SK-N-SH (cell line): ENCODE measurements at places on chromosomes 2 and 18.
A peak's percentile ranks its signal among the peaks of the same experiment; 100 is the strongest.

DNA sequence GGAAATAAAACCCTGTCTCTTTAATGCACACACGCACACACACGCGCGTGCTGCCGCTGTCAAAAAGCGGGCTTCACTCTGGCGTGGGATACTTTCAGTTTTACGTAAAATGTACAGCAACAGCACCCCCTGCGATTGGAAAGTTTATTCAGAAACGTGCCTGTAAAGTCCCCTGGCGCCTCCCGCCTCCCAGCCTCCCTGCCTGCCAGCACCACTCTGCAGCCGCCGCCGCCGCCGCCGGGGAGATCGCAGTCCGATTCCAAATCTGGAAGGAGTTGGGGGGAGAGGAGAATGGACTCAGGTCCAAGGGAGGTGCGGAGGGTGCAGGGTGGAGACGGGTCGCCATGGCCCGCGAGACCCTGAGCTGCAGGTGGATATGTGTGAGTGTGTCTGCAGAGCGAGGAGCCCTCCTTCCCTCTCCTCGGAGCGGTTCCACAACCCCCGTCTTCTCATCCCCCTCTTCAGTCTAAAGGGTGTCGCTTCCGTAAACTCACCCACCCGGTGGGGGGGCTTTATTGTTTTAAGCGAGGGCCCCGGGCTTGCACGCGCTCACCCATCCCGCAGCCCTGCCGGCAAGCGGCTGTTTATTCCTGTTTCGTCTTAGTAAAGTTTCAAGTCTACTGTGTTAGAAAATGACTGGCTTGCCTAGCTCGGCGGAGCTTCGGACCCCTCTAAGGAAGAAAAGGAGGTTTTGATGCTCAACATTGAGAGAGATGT, 1.8 kb upstream of the BCL11A start:
- peak; percentile 73 for DNase-seq
- H3K4me1 ChIP-seq: peaks cover 29% of the 10 kb centered on the region; the same call in 1 of the 2 replicates
- H3K27me3 ChIP-seq: peaks cover 37% of the 10 kb centered on the region
- peak overlapping the region; percentile 46; the same call in 1 of the 2 replicates for H3K27ac ChIP-seq

GRCh38 chr2:60675301-60675700, 80.8 kb upstream of the PAPOLG start:
- H3K27ac ChIP-seq: no peak overlapping the region
- no peaks in the 10 kb centered on the region for H3K36me3 ChIP-seq
- peak; percentile 16 for DNase-seq
- no peaks in the 10 kb centered on the region; the same call in 1 of the 2 replicates for H3K4me1 ChIP-seq
- H3K27me3 ChIP-seq: no peaks in the 10 kb centered on the region; the same call in 1 of the 2 replicates

DNA sequence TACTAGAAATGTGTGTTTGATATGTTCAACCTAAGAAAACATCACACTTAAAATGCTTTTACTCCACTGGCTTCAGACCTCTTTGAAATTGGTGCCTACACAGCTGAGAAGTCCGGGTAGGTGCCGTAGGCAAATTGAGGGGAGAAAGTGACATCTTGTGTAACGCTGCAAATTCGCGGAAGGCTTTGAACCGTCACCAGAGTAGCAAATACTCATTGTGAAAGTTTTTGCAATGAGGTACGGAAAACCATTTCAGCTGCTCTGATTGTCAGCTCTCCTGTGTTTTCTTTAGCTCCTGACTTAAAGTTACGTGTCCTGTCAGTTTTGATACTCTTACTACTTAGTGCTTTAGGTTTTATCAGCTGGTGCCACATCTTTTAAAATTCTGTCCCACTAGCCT, 224.5 kb downstream of the FAM210A start:
- H3K27ac ChIP-seq: 0 out of 2 replicates have a peak overlapping the region, but pooled peaks have one; percentile 7
- H3K36me3 ChIP-seq: no peaks in the 10 kb centered on the region
- no peak overlapping the region for H3K4me3 ChIP-seq

DNA sequence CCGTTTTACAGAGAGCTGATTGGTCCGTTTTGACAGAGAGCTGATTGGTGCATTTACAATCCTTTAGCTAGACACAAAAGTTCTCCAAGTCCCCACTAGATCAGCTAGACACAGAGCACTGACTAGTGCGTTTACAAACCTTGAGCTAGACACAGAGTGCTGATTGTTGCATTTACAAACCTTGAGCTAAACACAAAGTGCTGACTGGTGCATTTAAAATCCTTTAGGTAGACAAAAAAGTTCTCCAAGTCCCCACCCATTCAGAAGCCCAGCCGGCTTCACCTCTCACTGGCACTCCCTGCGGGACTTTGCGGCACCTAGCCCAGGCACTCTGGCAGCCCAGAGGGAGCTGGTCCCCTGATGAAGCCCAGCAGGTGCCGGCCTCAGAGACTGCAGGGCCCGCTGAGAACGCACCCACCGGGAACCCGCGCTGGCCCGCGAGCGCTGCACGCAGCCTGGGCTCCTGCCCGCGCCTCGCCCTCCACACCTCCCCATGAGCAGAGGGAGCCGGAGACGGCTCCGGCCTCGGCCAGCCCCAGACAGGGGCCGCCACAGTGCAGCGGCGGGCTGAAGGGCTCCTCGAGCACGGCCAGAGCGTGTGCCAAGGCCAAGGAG, 508.1 kb upstream of the CHAC2 start:
- H3K27me3 ChIP-seq: no peaks in the 10 kb centered on the region; the same call in 1 of the 2 replicates
- H3K4me1 ChIP-seq: no peaks in the 10 kb centered on the region

- H3K27ac ChIP-seq: no peak overlapping the region
- H3K4me1 ChIP-seq: no peaks in the 10 kb centered on the region
- H3K27me3 ChIP-seq: no peaks in the 10 kb centered on the region
Measured at GRCh38 chr18:66708646-66709045, 104.8 kb upstream of the CDH19 start.

GRCh38 chr18:44324361-44324760, 356.3 kb upstream of the SETBP1 start:
- no peaks in the 10 kb centered on the region for H3K36me3 ChIP-seq
- no peak overlapping the region for H3K27ac ChIP-seq
- H3K4me3 ChIP-seq: no peak overlapping the region
- no peak for DNase-seq
- H3K4me1 ChIP-seq: peaks cover 6% of the 10 kb centered on the region

DNA sequence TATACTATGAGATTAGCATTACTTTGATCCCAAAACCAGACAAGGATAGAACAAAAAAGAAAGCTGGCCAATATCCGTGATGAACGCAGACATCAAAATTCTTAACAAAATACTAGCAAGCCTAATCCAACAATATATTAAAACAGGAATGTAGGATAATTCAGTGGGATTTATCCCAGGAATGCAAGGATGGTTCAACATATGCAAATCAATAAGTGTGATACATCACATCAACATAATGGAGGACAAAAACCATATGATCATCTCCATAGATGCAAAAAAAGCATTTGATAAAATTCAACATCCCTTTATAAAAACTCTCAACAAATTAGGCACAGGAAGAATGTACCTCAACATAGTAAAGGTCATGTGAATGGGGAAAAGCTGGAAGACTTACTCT, 158.5 kb downstream of the KCNE4 start:
- 0 out of 2 replicates have a peak, but pooled peaks cover 8% of the 10 kb centered on the region for H3K4me1 ChIP-seq
- no peak overlapping the region for H3K4me3 ChIP-seq
- no peaks in the 10 kb centered on the region for H3K36me3 ChIP-seq
- DNase-seq: no peak

DNA sequence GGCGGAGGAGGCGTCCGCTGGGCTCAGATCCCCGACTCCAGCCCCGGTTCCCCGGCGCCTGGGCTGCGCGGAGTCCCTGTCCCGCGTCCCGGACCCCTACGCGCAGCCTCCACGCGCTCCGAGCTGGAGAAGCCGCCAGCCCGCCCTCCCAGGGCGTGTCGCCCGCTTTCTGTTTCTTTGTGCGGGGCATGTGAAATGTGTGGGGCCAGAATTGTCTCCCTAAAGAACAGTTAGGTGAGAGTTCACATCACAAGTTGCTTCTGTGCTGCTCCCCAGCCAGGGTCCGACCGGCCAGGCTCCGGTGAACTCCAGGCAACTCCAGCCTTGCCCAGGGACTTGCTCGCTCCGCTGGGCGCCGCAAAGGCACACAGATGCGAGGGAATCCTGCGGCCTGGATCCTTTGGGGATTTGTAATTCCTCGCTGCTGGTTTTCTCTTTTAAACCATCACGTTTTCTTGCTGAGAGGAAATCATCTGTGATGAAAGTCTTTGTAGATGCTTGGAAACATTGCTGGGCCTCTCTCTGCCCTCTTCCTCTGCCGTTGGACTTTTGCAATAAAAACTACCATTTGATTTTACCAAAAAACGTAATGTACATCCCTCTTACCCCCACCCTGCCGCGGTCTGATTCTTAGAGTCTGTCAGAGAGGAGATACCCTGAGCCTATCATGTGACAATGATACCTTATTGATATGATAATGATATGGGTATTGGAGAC, 631 bp downstream of the GYPC start:
- no peaks in the 10 kb centered on the region for H3K27me3 ChIP-seq
- no peak for DNase-seq
- no peak overlapping the region for H3K4me3 ChIP-seq
- H3K4me1 ChIP-seq: no peaks in the 10 kb centered on the region; the same call in 1 of the 2 replicates
- no peaks in the 10 kb centered on the region for H3K36me3 ChIP-seq

GRCh38 chr2:73979021-73979420, 5.7 kb upstream of the TET3 start:
- H3K4me3 ChIP-seq: no peak overlapping the region
- peaks cover 4% of the 10 kb centered on the region; the same call in 1 of the 2 replicates for H3K4me1 ChIP-seq
- no peaks in the 10 kb centered on the region for H3K27me3 ChIP-seq
- no peaks in the 10 kb centered on the region for H3K36me3 ChIP-seq
- DNase-seq: no peak
- H3K27ac ChIP-seq: no peak overlapping the region

GRCh38 chr2:15984368-15985255, 44.3 kb downstream of the MYCN start:
- no peak overlapping the region for H3K4me3 ChIP-seq
- peak; percentile 87 for DNase-seq
- H3K4me1 ChIP-seq: peaks cover 38% of the 10 kb centered on the region; the same call in 1 of the 2 replicates

- H3K4me3 ChIP-seq: no peak overlapping the region
- no peak overlapping the region for H3K27ac ChIP-seq
- H3K36me3 ChIP-seq: no peaks in the 10 kb centered on the region
- no peaks in the 10 kb centered on the region for H3K27me3 ChIP-seq
- H3K4me1 ChIP-seq: peaks cover 20% of the 10 kb centered on the region
Measured at GRCh38 chr2:23526835-23527790, 142.1 kb downstream of the KLHL29 start.

DNA sequence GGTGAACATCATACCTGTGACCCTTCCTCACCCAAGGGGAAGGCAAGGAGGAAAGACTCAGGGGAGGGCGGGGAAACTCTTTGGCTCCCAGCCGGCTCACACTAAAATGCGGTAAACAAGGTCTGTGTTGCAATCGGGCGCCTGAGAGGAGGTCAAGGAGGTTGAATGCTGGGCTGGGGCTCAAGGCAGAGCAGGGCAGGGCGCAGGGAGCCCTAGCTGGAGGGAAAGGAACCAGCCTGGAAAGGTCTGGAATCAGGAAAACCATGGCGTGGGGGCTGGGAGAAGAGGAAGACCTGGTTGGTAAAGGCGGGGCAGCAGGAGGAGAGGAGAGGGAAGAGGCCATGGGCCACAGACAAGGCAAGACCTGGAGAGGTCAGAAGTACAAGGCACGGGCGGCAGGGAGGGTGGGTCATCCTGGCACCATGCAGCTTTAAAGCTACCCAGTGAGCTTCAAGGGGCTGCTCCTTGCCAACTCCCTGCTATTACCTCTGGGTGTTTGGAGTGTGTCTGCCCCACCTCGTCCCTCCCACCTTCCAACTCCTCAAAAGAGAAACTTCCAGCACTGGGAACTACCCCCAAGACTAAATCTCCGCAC, 4.8 kb upstream of the TMEM37 start:
- DNase-seq: no peak
- no peak overlapping the region for H3K27ac ChIP-seq
- no peak overlapping the region for H3K4me3 ChIP-seq
- peaks cover 5% of the 10 kb centered on the region; the same call in 1 of the 2 replicates for H3K4me1 ChIP-seq
- peaks cover 7% of the 10 kb centered on the region for H3K27me3 ChIP-seq
- H3K36me3 ChIP-seq: no peaks in the 10 kb centered on the region

DNA sequence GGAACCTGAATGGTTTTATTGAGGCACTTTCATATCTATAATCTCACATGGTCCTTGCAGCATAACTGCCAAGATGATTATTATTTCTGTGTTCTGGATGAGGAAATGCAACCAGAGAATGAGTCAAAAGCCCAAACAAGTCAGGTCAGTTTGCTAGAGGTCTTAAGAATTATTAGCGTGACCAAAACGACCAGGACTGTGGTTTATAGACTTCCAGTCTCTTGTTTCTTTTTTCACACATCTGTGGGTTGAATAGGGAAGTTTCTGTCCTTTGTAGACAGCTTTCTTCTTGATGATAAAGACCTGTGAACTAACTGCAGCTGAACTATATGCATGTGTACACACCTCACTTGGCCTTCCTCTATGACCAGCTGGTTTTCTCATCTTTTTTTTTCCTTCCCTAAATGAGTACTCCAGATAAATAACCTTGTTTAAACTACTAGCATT, 13.9 kb downstream of the ADAM23 start:
- no peaks in the 10 kb centered on the region for H3K36me3 ChIP-seq
- no peak for DNase-seq
- H3K4me1 ChIP-seq: no peaks in the 10 kb centered on the region
- H3K4me3 ChIP-seq: no peak overlapping the region

GRCh38 chr2:43220229-43220751, 6.1 kb downstream of the ZFP36L2 start:
- H3K27me3 ChIP-seq: no peaks in the 10 kb centered on the region
- peak overlapping the region; percentile 95 for H3K4me3 ChIP-seq
- H3K27ac ChIP-seq: peak overlapping the region; percentile 95

- H3K27ac ChIP-seq: no peak overlapping the region
- H3K4me3 ChIP-seq: no peak overlapping the region; the same call in 1 of the 2 replicates
- DNase-seq: peak; percentile 99
- H3K27me3 ChIP-seq: no peaks in the 10 kb centered on the region
- peaks cover 18% of the 10 kb centered on the region; the same call in 1 of the 2 replicates for H3K4me1 ChIP-seq
Measured at GRCh38 chr2:20642055-20642971, 8.6 kb downstream of the HS1BP3 start.

DNA sequence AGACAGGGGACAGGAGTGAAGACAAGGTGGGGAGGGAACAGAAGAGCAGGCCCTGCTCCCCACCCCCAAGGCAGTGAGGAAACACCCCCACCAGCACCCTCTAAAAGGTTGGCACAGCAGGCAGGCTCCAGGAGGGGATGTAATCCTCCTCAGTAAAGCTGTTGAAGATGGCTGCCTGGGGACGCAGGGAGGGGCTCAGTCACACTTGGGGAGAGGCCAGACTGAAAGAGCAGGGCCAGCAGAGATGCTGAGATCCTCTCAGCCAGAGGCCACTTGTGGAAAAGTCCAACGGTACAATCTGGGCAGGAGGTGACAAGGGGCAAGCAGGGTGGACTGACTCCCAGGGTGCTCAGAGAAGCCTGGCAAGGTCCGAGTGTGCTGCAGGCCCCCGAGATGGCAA, 154.8 kb upstream of the ID2 start:
- no peaks in the 10 kb centered on the region for H3K4me1 ChIP-seq
- H3K4me3 ChIP-seq: no peak overlapping the region
- no peaks in the 10 kb centered on the region for H3K36me3 ChIP-seq

GRCh38 chr2:231664727-231665126, 43.6 kb upstream of the PTMA start:
- H3K36me3 ChIP-seq: no peaks in the 10 kb centered on the region
- no peak overlapping the region for H3K4me3 ChIP-seq
- peaks cover 6% of the 10 kb centered on the region; the same call in 1 of the 2 replicates for H3K4me1 ChIP-seq
- no peak overlapping the region for H3K27ac ChIP-seq
- no peaks in the 10 kb centered on the region for H3K27me3 ChIP-seq
